ENCODE measurements at places on chromosomes 12 and 14.

DNA sequence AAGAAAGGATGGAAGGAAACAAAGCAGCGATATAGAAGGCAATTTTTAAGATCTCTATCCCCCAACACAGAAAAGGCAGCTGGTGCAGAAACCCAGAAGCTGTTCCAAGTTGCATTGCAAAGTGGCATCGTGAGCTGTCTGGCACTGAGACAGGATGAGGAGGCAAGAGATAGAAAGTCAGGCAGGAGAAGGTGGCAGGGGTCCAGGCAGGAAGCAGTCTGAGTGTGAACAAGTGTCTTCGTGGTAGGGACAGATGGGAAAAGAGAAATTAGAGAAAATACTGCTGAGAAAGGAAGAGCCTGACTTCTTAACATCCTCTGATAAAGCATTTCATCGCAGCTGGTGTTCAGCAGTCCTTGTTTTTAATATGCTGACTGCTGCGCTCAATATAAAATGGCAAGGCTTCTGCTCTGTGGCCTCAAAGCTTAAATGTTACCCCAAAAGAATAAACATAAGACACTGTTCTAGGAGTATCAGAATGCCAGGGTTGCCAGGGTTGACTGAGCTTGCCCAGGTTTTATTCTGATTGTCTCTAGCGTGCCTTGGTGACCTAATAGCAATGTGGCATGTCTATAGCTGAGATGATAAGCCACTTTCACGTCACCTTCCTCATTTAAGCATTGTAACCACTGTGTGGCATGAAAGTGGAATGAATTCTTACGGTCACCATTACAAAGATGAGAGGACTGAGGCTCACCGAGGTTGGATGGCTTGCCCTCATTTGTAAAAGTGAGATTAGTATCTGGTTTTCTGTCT is 397.6 kb downstream of the NUAK1 start:
- DNase-seq: no peak

- DNase-seq: no peak
These were observed 37.4 kb upstream of the MEG3 start for GRCh38 chr14:100788517-100788916.

GRCh38 chr12:95922231-95922630 is 20.2 kb downstream of the CCDC38 start:
- no peak for DNase-seq

DNA sequence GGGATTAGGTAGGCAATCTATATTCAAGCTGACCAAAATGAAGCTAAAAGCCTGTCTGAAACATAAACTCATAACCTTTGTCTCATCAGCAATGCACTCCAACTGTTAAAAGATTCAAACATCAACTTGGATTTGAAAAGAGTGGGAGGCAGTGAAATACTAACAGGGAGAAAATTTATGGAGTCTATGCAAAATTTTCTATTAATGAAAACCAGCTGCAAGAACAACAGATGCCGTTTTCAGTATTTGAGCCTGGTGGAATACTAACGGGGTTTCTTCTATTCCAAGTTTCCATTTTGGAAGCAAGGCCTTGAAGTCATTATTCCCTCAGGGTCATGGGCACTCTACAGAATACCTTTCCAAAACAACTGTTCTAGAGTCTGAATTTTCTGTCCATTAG is 88.3 kb downstream of the LRP6 start:
- no peak for DNase-seq

DNA sequence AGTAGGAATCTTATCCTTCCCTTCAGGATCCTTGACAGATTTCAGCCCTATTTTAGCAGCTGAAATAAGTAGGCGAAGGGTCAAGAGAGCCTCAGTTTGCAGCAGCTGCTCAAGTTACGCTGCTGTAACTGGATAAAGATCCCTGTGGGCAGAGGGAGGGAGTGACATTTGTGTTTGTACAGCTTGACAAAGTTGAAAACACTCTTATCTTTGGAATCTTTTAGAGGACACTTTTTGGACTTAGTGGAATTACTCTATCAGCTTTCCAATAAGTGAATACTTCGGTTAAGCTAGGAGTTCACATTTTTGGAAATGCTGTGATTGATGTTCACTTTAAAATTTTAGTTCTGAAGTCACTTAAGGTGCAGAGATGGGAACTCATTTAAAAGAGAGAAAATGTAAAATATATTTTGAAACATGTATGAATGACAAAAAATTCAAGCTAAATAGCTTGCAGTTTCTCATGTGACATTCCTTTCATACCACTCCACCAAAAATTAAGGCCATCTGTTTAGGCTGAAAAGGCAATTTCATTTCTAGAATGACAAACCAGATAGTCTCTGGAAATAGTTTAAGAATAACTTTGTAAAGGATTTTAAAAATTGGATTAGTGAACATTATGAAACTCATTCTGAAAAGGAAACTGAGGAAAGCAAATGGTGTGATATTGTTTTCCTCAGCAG is 55.2 kb downstream of the SLC38A4 start:
- DNase-seq: no peak

DNA sequence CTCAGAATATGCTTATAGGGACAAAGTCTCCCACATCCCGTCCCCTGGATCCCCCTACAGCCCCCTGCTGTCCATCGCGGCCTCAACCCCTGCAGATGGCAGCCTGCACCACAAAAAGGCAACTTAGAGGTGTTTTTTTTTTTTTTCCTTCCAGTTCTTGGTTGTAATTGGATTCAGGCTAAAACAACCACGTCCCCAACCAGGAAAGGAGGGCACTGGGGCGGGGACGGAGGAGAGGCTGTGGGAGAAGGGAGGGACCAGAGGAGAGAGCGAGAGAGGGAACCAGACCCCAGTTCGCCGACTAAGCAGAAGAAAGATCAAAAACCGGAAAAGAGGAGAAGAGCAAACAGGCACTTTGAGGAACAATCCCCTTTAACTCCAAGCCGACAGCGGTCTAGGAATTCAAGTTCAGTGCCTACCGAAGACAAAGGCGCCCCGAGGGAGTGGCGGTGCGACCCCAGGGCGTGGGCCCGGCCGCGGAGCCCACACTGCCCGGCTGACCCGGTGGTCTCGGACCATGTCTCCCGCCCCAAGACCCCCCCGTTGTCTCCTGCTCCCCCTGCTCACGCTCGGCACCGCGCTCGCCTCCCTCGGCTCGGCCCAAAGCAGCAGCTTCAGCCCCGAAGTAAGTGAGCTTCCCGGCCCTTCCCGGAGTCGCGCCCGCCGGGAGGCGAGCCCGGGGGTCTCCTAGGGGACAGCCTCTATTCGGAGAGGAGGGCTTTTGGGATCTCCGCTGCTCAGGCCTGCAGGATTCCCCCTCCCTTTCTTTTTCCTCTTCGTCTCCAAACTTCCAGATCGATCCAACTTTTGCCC is at the start of gene MMP14:
Gene MMP14, plus strand, starts transcription at position 285 of the 813 bp plus-strand sequence. Its CDS starts 233 bp downstream, at position 518.
- no peak for DNase-seq

GRCh38 chr14:69342928-69343525 is 55.1 kb downstream of the ERH start:
- no peak for DNase-seq

DNA sequence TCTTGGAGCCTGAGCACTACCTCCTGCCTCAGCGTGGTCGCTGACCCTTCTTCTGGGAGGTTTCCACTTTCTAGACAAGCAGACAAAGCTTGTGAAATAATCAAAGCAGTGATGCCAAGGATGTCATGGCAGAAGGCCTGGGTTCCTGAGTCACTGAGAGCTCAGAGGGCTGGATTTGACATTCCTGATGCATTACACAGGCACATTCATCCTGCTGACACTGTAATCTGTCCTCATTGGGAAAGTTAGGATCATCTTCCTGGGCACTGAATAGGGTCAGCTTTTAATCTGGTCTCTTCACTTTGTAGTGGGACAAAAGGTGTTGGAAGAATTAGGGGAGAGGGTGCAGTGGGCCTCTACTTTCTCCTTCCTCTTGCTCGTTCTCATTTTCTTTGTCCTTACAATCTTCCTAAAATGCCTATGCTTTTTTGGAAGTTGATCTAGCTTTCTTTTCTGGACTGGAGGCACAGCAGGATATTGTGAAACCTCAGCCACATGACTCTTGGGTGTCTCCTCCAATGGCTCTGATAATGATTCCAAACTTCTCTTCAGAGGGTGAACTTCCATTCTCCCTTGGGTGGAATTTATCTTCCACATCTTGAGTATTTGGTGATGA is 29.6 kb downstream of the EEA1 start:
- no peak for DNase-seq

All from stimulated activated CD4-positive, alpha-beta T cell treated with anti-CD3 and anti-CD28 coated beads, Interleukin-12 subunit alpha, Interleukin-12 subunit beta, amount 100 ng/mL, for 24 hours (primary cell).